Activated T-helper 1 cell treated with Interleukin-2 at 50 U/mL for 16 hours (primary cell): ENCODE measurements at places on chromosomes 16 and 17.

DNA sequence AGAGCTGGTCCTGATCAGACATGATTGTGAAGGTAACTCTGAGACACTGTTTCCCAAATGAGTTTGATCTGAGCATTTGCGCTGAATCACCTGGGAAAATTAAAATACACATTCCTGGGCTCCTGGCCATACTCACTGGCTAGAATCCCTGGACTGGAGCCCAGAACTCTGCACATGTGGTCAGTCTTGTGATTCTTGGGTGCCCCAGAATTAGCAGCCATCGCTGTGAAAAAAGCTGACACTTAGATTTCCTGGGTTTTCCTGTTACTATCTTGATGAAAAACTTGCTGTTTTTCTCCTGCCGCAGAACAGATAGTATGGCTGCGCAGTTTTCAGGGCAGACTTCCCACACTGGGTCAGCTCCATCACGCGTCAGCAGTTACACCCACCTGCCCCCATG, 24.6 kb downstream of the NECAB2 start:
- DNase-seq = no peak

- no peak for DNase-seq
Measured at GRCh38 chr17:33116021-33116551, 124.4 kb downstream of the SPACA3 start.

DNA sequence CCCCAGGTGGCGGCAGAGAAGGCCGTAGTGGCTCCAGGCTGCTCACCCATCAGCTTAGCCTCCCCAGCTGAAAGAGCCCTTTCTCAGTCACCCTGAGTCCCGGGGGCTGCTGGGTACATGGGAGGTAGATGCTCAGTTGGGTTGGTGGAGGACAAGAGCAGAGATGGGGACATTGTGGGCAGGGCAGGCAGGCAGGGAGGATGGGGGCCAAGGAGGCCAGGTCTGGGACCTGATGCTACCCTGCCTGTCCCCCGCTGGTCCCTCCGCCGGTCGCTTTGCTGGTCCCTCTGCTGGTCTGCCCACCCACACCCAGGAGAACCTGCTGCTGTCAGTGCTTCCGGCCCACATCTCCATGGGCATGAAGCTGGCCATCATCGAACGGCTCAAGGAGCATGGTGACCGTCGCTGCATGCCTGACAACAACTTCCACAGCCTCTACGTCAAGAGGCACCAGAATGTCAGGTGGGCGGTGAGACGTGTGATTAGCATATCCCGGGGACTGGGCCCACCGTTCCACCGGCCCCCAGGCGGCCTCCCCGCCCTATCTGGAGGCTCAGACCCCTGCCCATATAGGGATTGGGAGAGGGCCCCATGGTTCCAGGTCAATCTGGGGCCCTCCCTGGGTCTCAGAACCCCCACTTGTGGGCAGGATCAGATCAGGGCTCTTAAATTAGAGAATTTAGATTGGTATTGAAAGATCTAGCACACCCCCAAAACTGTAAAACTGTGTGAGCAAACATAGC, 26.9 kb downstream of the ADCY7 start:
- no peak for DNase-seq

GRCh38 chr17:5247621-5248020, 13.0 kb upstream of the SCIMP start:
- no peak for DNase-seq

- no peak for DNase-seq
Measured at GRCh38 chr16:88317613-88317965, 65.2 kb upstream of the ZNF469 start.

DNA sequence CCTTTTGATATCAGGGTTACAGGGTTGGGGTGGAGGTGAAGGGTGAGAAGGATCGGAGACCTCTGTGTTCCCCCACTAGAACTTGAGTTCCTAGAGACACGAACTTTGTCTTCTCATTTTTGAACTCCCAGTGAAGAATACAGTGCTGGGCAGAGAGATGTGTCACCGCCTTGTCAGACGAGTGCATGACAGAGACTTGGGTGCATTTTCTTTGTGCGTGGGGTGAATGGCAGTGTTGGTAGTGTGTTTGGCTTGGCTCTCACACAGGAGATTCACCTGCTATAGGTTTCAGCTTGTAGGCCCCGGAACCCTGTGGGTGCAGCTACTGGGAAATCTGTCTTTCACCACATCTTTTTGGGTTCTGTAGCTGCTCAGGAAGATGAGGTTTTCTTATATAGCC, 40.0 kb upstream of the CCR7 start:
- peak; percentile 60 for DNase-seq

DNA sequence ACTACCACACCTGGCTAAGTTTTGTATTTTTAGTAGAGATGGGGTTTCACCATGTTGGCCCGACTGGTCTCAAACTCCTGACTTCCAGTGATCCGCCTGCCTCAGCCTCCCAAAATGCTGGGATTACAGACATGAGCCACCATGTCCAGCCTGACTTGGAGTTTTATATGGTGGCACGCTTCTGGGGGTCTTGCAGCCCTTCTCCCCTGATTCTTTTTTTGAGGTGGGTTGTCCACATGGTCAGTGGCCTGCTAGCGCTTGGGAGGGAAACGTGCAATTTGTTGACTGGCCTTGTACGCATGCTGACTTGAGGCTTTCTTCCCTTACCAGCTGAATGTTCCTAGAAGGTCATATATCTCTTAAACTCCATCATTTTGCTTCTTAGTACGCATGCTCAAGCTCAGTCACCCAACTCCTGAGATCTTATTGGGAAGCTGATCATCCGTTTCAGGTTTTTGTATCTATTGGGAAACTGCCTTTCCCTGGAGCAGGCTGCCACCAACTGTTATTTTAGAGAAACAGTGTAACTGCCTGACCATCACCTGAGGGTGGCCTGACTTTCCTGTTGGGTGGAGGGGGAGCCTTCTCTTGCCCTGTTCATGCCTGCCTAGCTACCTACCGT, 13.7 kb upstream of the LDHD start:
- no peak for DNase-seq

- no peak for DNase-seq
Measured at GRCh38 chr16:28112908-28113307, 49.4 kb upstream of the GSG1L start.

GRCh38 chr17:81390029-81390872, 5.0 kb upstream of the BAHCC1 start:
- no peak for DNase-seq

GRCh38 chr17:76241691-76242255, 1.5 kb upstream of the RNF157 start:
- DNase-seq = no peak

DNA sequence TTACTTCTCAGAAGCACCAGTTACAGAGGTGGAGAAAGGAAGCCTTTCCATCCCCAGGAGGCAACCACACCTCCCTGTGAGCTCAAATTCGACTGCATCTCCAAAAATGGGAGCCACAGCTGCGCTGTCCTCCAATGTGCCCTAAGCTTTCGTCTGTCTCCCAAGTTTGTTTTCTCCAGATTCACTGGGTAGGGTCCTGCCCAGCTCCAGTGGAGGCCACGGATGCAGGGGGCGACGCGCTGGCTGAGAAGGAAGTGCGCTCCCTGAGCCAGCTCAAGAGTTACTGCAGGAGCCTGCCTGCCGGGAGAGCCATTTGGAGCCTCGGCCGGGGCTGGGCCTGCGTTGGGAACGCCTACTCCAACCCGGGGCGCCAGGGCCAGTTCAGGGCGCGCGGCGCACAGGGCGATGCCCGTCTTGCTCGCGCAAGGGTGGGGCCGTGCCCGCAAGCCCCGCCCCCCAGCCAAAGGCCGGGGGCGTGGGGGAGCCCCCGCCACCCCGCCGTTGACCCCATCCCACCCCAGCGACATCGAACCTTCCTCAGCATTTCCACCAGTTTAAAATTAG, 19.5 kb downstream of the SIAH1 start:
- peak; percentile 69 for DNase-seq
